ENCODE measurements at places on chromosomes 1 and 21.

DNA sequence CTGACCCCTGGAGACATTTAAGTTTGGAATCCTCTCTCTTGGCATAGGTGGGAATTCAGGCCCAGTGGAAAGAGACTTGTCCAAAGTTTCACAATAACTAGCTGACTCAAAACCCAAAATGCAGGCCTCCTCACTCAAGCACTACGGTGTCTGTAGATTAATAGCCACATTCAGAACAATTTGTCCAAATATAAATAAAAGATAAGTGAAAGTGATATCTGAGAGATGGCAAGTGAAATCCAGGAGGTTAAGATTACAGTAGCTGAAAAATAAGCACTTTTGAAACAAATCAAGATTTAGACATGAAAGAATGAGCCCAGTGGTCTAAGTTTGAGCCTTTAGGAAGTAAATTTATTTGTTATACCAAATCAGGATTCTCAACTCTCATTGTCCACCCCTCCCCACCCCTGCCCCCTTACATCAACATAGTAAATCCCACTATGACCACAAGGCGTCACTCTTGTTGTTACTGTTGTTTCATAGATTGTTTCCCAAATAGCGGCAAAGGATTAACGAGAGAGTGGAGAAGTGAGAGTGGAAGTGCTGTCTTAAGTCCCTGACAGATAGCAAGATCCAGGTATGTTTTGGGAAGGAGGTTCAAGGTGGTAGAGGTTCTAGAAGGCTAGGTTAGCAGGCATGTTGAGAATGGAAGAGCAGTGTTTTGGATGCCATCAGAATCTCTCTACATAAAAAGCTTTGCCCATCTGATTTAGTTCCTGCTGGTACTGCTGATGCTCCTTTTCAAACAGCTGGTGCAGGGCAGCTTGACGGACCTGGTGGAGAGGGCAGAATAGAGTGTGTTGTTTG lies 7.1 kb upstream of the TPM3 start:
- peak; percentile 37 for DNase-seq

GRCh38 chr1:7648761-7649384 lies 122.2 kb upstream of the VAMP3 start:
- no peak for DNase-seq

DNA sequence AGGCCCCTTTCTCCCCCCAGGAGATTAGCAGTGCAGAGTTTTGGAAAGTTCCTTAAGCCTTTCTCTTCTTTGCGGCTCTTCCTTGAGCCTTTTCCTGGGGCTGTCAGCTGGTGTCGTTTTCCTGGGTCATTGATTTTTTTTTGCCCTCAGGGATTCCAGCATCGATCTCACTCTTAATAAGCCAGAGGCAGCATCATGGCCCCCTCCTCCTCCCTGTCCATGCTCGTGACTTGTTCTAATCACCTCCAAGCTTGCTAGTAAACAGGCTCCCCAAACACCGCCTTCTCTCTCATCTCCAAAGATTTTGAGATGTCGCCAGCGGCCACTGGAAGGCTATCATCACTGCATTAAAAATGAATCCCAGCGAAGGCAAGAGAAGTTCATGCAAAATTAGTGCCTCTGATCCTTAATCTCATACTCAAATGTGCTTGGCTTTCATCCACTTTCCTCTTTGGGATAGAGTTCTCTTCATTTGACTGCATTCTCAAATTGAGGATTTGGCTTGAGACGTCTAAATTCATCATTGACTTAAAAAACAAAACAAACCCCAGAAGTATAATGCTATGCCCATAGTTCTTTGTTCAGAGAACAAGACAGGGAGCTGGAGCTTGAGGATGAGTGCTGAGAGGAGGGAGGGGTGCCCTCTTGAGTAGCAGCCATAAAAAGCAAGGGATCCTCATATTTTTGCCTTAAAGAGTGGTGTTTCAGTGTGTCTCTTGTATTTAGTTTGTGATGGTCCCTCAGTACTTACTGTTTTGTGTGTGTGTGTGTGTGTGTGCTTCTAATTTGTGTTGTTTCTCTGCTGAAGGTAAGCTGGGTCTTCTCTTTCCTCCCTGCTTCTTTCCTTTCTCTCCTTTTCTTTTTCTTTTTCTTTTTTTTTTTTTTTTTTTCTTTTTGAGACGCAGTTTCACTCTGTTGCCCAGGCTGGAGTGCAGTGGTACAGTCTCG lies 3.2 kb downstream of the EVA1C start:
- DNase-seq: no peak

DNA sequence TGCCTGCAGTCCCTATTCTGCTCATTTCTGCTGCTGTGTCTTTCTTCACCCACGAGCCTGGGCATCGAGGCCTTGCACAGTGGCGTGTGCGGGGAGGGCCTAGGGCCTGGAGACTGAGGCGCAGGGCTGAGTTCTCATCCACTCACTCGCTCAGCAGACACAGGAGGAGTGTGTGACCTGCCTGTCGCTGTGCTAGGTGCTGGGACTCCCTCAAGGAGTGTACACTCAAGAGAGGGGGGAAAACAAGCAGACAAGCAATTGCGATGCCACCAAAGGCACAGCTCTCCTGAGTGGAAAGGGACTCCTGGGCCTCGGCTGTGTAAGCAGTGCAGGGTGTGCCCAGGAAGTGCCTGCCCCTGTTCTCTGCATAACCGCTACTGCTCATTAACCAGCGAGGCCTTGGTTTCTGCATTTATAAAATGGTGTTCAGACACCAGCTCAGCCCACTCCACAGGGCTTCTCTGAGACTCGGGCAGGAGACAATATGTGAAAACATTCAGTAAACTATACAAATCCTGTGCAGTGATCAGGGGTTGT lies 4.2 kb downstream of the RD3 start:
- DNase-seq: no peak

GRCh38 chr1:67679691-67680090 lies 5.3 kb upstream of the GADD45A start:
- DNase-seq: no peak

GRCh38 chr1:41650028-41650880 lies 165.8 kb upstream of the EDN2 start:
- DNase-seq: no peak

DNA sequence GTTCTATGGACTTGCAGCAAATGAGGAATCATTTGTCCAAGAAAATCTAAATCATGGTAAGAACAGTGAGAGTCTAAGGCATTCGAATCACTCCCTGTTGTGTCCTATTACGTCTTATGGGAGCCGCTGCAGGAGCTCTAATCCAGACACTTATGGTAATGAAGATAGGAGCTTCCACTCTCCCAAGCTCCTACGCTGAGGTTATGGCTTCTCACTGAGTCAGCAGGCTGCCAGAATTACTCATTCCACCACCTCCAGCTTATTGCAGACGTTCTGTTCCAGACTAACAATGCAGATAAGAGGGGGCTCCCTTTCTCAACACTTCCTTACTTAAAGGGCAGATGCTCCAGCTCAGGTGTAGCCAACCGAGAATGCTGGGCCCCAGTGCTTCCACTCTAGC lies 212.6 kb downstream of the GREM2 start:
- DNase-seq: no peak

GRCh38 chr1:198556971-198557370 lies 16.5 kb upstream of the ATP6V1G3 start:
- peak; percentile 41 for DNase-seq

Measured in activated CD4-positive, alpha-beta T cell treated with anti-CD3 and anti-CD28 coated beads, Interleukin-2, amount 50 U/mL, for 48 hours (primary cell).